ENCODE measurements at places on chromosomes 16 and 17. TPM values are rescaled to one million over a fixed set of nuclear protein-coding genes. Genes with fewer than 3 reads are reported as not detected.

DNA sequence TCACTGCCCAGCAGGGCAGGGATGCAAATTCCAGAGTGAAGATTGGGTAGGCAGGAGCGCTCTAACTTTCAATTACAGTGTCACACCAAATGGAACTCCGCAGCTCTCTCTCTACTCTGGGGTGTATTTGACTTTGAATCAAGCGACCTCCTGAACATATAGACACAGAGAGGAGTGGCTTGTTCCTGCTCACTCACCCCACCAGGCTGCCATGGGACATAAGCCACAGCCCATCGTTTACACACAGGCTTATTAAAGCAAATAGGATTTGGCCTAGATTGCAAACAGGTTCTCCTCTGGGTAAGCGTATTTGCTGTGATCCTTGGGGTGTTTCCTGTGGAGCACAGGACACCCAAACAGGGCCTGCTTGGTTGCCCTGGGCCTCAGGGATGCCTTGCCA, 281.6 kb upstream of the CCL2 start:
- no peak overlapping the region for H3K4me3 ChIP-seq
- H3K27me3 ChIP-seq, result no peaks in the 10 kb centered on the region
- H3K36me3 ChIP-seq, result no peaks in the 10 kb centered on the region
- DNase-seq, result no peak
- no peak overlapping the region for H3K27ac ChIP-seq

PYDC1 gene
- not detected for total RNA-seq

GRCh38 chr16:82229800-82230619, 60.0 kb upstream of the MPHOSPH6 start:
- H3K27me3 ChIP-seq, result no peaks in the 10 kb centered on the region
- H3K4me1 ChIP-seq, result no peaks in the 10 kb centered on the region
- no peak overlapping the region for H3K27ac ChIP-seq
- H3K4me3 ChIP-seq, result no peak overlapping the region

TEX19 gene
- not detected for total RNA-seq

GRCh38 chr16:9035996-9036395, 55.4 kb upstream of the HAPSTR1 start:
- no peaks in the 10 kb centered on the region for H3K36me3 ChIP-seq
- no peak overlapping the region for H3K4me3 ChIP-seq
- H3K4me1 ChIP-seq, result no peaks in the 10 kb centered on the region
- no peaks in the 10 kb centered on the region for H3K27me3 ChIP-seq
- H3K27ac ChIP-seq, result no peak overlapping the region

GRCh38 chr16:49700251-49701064, 155.5 kb downstream of the ZNF423 start:
- no peaks in the 10 kb centered on the region for H3K27me3 ChIP-seq
- no peak overlapping the region for H3K4me3 ChIP-seq
- H3K36me3 ChIP-seq, result no peaks in the 10 kb centered on the region
- peaks cover 56% of the 10 kb centered on the region for H3K4me1 ChIP-seq
- DNase-seq, result no peak

LPO gene
- total RNA-seq, result not detected

OTOP2 gene
- total RNA-seq, result not detected

DNA sequence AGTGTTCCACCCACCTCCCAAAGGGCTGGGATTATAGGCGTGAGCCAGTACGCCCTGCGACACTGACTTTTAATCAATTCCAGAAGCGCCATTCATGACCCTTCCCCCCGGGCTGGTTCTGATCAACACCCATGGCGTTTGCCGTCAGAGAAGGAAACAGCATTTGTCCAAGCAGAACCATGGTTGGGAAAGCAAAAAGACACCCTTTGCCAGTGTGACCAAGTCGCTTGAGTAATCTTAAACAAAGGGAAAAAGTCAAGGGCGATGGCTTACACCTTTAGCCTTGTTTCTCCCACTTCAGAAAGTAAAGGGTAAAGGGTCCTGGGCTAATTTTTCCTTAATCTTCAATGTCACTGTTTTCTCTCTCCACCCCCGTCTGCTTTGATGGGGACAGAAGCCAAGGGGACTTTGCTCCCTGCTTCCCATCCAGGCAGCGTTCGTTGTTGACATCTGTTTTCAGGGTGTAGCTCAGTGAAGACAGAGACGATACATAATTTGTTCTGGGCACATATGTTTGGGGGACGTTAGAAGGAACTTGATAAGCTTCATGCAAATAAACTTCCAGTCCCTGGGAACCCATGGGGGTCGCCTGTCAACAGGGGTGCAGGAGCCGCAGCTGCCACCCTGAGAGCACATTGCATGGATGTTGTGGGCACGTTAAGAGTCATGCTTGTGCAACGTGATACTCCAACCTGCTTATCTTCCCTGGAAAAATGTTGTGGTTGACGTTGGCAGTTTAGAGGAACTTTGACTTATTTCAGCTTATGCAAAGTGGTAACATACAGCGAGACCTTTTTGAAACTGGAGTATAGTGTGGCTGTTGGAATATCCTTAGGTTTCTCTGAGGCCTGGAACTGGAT, 50.6 kb upstream of the TANGO6 start:
- no peak overlapping the region for H3K27ac ChIP-seq
- no peak for DNase-seq
- no peaks in the 10 kb centered on the region for H3K36me3 ChIP-seq
- H3K4me1 ChIP-seq, result no peaks in the 10 kb centered on the region
- no peak overlapping the region for H3K4me3 ChIP-seq

TNFRSF17 gene
- total RNA-seq, result not detected

STAC2 gene
- 0.17 TPM for total RNA-seq

DNA sequence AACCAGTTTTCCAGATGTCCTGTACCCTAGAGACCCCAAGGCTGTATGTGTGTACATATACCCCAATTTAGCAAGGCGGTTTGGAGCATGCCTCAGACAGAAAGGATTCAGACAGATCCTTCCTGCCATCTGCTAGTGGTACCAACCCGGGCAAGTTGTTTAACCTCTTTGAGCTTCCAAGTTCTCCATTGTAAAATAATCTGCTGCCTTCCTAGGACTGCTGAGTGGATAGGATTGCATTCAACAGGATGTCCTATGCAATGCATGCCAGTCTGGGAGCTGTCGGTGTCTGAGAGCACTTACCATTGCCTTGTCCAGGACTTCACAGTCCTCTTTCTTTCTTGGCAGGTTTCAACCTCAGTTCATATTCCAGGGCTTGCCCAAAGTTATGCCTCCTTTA, 1.9 kb downstream of the CDH13 start:
- peaks cover 24% of the 10 kb centered on the region for H3K4me1 ChIP-seq
- H3K27ac ChIP-seq, result no peak overlapping the region
- H3K4me3 ChIP-seq, result peak overlapping the region; percentile 62
- peaks cover 10% of the 10 kb centered on the region for H3K27me3 ChIP-seq

TEKT1 gene
- not detected for total RNA-seq

- H3K27me3 ChIP-seq, result no peaks in the 10 kb centered on the region
- peak; percentile 75 for DNase-seq
- peaks cover 42% of the 10 kb centered on the region for H3K4me1 ChIP-seq
- H3K4me3 ChIP-seq, result no peak overlapping the region
- peak overlapping the region; percentile 42 for H3K27ac ChIP-seq
- H3K36me3 ChIP-seq, result peaks cover 52% of the 10 kb centered on the region
Observed at GRCh38 chr16:23072769-23073549, 76.3 kb downstream of the USP31 start.

GRCh38 chr17:1908699-1909309, 79.0 kb downstream of the RPA1 start:
- DNase-seq, result no peak
- H3K4me3 ChIP-seq, result peak overlapping the region; percentile 30
- no peaks in the 10 kb centered on the region for H3K36me3 ChIP-seq
- no peak overlapping the region for H3K27ac ChIP-seq
- H3K4me1 ChIP-seq, result peaks cover 4% of the 10 kb centered on the region

DNA sequence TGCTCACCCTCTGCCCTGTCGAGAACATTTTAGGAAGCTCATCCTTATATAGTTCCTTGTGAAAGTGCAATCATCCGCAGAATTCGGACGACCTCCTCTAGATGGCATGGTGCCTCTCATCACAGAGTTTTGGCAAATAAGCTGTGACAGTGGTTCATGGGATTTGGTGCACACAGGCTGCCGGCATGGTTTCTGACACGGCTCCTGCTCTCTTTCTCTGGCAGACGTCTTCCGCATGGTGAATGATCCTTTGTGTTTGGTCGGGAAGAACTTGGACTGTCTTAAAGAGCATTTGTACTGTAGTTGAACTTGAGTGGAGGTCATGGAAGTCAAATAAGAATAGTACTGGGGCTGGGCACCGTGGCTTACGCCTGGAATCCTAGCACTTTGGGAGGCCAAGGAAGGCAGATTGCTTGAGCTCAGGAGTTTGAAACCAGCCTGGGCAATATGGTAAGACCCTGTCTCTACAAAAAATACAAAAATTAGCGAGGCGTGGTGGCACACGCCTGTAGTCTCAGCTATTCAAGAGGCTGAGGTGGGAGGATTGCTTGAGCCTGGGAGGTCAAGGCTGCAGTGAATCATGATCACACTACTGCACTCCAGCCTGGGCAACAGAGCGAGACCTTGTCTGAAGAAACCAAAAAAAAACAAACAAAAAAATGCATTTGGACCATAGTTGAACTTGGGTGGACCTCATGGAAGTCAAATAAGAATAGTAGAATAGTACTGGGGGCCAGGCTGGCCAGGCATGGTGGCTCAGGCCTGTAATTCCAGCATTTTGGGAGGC, 34.7 kb upstream of the NAT9 start:
- H3K27me3 ChIP-seq, result no peaks in the 10 kb centered on the region
- peak overlapping the region; percentile 27 for H3K27ac ChIP-seq
- H3K4me3 ChIP-seq, result no peak overlapping the region
- DNase-seq, result no peak
- H3K4me1 ChIP-seq, result peaks cover 10% of the 10 kb centered on the region
- peaks cover 23% of the 10 kb centered on the region for H3K36me3 ChIP-seq

CMTM2 gene
- total RNA-seq, result 1.8 TPM

DNA sequence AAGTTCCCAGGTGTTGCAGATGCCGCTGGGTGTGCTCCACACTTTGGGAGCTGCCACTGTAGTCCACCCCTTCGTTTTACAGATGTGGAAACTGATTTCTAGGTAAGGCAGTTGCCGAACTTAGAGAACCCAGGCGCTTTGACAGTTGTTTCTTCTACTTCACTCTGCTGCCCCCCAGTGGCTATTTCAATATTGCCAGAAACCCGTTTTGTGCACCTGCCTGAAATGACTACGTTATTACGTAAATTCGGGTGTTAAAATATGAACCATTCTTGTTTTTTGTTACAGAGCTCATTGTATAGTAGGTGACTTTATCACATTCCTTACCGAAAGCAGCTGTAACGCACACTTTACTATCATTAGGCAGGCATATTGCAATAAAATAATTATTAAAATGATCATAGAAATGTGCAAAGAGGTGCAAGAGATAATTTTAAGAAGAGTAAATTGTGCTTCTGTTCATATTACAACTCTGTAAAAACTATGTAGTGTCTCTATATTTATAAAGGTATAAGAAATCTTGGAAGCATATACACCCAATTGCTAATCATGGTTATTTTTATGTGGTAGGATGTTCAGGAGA, 44.9 kb downstream of the OTOA start:
- H3K27me3 ChIP-seq, result peaks cover 6% of the 10 kb centered on the region
- peak; percentile 95 for DNase-seq
- H3K27ac ChIP-seq, result no peak overlapping the region
- peaks cover 8% of the 10 kb centered on the region for H3K4me1 ChIP-seq

HBM gene
- 3.8 TPM for total RNA-seq

DNA sequence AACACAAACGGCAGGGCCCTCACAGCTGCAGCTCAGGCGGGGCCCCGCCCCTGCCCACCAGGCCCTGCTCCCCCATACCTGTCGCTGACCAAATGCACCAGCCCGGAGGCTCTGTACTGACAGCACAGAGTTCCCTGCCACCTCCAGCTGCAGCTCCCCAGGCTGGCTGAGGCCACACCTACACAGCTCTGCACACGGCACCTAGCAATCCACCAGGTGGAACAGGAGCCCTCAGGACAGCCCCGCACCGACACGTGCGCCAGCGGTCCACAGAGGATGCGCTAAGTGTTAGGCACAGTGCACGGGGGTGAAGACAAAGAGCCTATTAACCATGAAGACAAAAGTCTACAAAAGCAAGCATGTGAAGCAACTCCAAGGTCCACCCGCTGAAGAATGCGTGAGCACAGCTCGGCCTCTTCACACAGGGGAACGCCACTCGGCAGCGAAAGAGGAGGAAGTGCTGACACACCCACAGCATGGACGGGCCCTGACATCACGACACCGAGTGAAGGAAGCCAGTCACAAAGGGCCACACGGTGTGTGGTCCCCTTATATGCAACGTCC, 5.4 kb downstream of the ZCCHC14 start:
- peak overlapping the region; percentile 57 for H3K27ac ChIP-seq
- peak overlapping the region; percentile 33 for H3K4me3 ChIP-seq
- H3K4me1 ChIP-seq, result peaks cover 73% of the 10 kb centered on the region
- no peaks in the 10 kb centered on the region for H3K36me3 ChIP-seq
- DNase-seq, result no peak

PSMB3 gene
- total RNA-seq, result 122 TPM

DNA sequence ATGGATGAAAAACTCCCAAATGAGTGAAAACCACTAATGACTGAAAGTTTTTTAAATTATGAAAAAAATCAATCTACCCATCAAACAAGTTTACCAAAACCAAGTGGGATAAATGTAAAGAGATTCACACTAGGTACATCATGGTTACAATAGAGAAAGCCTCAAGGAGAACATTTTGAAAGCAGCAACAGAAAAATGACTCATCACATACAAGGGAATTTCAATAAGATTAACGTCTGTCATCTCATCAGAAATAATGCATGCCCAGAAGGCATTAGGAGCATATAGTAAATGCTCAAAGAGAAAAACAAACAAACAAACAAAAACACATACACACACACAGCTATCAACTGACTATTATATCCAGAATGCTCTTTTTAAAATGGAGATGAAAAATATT, 261.8 kb upstream of the KIF2B start:
- H3K4me1 ChIP-seq, result no peaks in the 10 kb centered on the region
- no peak overlapping the region for H3K27ac ChIP-seq
- DNase-seq, result no peak
- H3K36me3 ChIP-seq, result no peaks in the 10 kb centered on the region

DNA sequence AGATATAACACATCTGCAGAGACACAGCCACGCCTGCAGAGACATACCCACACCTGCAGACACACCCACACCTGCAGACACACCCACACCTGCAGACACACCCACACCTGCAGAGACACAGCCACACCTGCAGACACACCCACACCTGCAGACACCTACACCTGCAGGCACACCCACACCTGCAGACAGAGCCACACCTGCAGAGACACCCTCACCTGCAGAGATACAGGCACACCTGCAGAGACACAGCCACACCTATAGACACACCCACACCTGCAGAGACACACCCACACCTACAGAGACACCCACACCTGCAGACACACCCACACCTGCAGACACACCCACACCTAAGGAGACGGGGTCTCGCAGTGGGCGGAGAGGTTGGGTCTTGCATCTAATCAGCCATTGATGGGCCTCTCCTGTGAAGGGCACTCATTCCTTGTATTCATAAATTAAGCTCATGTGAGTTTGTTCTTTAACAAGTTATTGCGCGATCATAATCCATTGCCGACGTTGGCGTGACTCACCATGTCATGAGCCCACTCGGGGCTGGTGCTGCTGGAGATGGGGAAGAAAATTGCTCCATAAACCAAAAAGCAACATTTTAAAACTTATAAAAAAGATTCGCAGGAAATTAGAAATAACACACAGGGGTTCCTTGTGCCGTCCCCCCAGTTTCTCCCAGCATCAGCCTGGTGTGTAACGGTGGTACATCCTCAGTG, 28.9 kb upstream of the CDH15 start:
- H3K36me3 ChIP-seq, result peaks cover 23% of the 10 kb centered on the region
- H3K27ac ChIP-seq, result no peak overlapping the region
- no peak for DNase-seq

All from esophagus muscularis mucosa (tissue), 4 donors.